ENCODE measurements at places on chromosomes 13 and 19. TPM values are rescaled to one million over a fixed set of nuclear protein-coding genes. Genes with fewer than 3 reads are reported as not detected.

DNA sequence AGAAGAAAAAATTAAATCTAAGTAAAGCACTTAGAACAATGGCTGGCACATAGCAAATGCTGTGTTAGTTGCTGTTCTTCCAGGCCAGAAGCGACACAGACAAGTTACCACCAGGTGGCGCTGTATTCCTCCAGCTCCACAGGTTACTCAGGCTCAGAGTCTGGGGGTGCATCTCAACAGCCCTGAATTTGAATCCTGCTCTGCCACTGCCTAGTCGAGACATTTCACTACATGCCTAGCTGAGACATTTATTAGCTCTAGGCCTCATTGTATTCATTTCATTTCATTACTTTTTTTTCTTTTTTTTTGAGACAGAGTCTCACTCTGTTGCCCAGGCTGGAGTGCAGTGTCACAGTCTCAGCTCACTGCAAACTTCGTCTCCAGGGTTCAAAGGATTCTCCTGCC lies 16.4 kb upstream of the CYP2B6 start:
- peak; percentile 31 for DNase-seq

ANGPTL8 gene
- total RNA-seq, result not detected

UBA52 gene
- 438 TPM for total RNA-seq

GRCh38 chr13:102536695-102537485 lies 59.9 kb upstream of the TPP2 start:
- DNase-seq, result no peak

ZNF525 gene
- total RNA-seq, result 11.4 TPM

- DNase-seq, result no peak
Observed at GRCh38 chr13:66328476-66328875, 901.7 kb downstream of the PCDH9 start.

ZNF527 gene
- total RNA-seq, result 3.8 TPM

- no peak for DNase-seq
Observed at GRCh38 chr13:95087746-95088305, 213.4 kb downstream of the ABCC4 start.

PGLYRP2 gene
- not detected for total RNA-seq

- peak; percentile 97 for DNase-seq
Observed at GRCh38 chr19:23395041-23395721, at the start of gene ZNF91. TSS of gene ZNF91 (minus strand) at chr19:23395471. CDS start at chr19:23395354, 117 bp downstream.

GRCh38 chr19:9586764-9587163 lies 2.5 kb upstream of the ZNF121 start:
- peak; percentile 2 for DNase-seq

DNA sequence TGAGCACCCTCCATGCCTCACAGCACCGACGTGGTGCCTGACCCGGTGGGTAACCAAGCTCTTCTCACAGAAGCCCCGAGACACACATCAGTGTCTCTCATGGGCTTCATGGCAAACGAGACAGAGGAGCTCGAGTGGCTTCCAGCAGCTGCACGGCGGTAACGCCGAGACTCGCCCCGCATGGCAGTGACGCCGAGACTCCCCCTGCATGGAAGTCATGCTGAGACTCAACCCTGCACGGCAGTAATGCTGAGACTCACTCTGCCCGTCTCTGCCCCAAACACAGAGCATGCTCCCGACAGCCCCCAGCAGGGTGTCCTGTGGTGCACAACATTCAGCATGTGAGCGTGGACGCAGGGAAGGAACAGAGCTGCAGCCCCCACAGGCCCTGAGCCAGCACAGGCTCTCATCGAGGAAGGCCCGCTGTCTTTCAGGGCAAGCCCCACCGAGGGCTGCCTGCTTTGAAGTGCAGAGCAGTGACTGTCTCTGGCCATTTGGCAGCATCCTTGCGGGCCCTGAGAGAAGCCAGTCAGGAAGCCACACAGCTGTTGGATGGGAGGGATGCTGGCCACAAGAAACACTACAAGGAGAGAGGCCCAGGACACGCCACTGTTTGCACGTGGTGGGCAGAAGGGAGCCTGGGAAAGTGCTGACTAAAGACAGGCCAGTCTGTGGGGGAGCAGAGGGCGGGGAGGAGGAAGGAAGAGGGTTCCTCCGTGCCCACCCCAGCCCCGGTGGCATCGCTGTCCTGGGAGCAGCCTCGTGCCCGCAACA lies 9.5 kb downstream of the GAS6 start:
- DNase-seq, result no peak

- DNase-seq, result no peak
Observed at GRCh38 chr13:83311886-83312577, 570.2 kb downstream of the SLITRK1 start.

- DNase-seq, result no peak
Observed at GRCh38 chr13:79501538-79502232, 20.7 kb downstream of the NDFIP2 start.

GRCh38 chr19:7394731-7395359 lies 46.1 kb downstream of the ARHGEF18 start:
- peak; percentile 45 for DNase-seq

- no peak for DNase-seq
Observed at GRCh38 chr19:13082192-13083007, 20.3 kb downstream of the LYL1 start.

- DNase-seq, result no peak
Observed at GRCh38 chr19:36997152-36997842, 80.9 kb upstream of the ZNF420 start.

GRCh38 chr13:102191951-102192502 lies 209.8 kb downstream of the FGF14 start:
- no peak for DNase-seq

GRCh38 chr19:18432275-18433014 lies 5.5 kb downstream of the ISYNA1 start:
- no peak for DNase-seq

- DNase-seq, result no peak
Observed at GRCh38 chr19:19276386-19276785, 3.3 kb upstream of the TM6SF2 start.

DNA sequence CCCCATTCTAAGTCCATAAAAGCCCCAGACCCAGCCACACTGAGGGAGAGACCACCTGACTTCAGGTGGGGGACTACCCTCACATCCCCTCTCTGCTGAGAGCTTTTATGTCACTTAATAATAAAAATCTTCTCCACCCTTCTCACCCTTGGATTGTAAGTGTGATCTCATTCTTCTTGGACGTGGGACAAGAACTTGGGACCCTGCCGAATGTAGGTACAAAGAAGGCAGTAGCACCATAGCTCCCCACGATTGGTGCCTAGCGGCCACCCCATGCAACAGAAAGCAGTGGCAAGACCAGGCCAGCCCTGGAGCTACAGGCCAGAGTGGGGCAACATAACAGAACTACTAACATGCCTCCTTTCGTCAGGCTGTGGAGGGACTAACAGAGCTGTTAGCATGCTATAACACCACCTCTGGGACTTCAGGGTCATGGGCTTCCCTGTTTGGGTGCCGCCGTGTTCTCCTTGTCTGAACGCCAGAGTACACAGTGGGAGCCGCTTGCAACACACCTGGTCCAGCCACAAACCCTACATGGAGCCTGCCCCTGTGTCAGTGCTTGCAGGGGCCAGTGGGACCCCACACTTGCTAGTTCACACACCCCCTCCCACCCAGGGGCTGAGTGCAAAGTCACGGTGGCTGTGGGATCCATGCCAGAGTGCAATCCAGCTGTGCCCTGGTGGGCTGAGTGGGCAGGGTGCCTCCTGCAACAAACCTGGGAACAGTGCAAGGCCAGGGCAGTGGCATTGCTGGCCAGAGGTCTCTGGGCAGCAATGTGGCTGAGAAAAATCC lies 5.2 kb upstream of the FBXO17 start:
- no peak for DNase-seq

- no peak for DNase-seq
Observed at GRCh38 chr13:60114499-60115028, 49.2 kb downstream of the DIAPH3 start.

DNA sequence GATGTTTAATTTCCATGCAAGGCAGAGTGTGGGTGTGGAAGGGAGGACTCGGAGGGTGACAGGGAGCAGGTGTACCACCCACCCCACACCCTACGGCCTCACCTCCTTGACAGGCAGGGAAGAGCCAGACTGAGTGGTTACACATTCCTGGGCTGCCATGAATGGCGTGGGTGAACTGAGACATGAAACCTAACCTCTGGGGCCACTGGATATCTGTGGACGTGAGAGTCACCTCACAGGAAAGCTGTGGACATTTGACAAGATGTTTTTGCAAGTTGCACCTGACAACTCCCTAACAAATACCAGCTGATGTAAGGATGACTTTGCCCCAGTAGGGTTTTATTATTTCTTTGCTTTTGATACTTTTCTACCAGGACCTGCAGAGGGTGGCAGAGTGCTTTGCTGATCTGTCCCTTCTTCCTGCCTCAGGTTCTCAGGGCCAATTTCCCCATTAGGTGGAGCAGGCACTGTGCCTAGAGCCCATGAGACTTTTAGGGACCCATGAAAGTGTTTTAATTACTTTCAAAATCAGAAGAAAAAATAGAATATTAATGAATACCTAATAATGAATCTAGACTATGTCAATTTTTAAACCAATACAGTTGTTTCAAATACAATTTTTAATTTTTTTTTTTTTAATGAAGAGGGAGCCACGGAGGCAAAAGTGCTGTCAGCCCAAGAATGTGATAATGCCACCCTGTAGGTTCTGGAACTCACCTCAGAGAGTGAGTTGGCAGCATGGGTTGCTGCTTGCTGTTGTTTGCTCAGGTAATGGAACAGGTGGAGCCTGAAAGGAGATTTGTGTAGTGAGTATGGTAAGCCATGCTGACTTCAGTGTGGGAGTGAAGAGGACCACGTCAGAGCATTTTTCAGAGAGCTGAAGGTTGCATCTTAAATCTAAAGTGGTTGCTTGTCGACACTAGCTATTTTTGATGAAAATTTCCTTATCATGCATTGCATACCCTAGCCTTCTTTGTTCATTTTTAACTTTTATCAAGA lies 58.0 kb upstream of the CYSLTR2 start:
- no peak for DNase-seq

DNA sequence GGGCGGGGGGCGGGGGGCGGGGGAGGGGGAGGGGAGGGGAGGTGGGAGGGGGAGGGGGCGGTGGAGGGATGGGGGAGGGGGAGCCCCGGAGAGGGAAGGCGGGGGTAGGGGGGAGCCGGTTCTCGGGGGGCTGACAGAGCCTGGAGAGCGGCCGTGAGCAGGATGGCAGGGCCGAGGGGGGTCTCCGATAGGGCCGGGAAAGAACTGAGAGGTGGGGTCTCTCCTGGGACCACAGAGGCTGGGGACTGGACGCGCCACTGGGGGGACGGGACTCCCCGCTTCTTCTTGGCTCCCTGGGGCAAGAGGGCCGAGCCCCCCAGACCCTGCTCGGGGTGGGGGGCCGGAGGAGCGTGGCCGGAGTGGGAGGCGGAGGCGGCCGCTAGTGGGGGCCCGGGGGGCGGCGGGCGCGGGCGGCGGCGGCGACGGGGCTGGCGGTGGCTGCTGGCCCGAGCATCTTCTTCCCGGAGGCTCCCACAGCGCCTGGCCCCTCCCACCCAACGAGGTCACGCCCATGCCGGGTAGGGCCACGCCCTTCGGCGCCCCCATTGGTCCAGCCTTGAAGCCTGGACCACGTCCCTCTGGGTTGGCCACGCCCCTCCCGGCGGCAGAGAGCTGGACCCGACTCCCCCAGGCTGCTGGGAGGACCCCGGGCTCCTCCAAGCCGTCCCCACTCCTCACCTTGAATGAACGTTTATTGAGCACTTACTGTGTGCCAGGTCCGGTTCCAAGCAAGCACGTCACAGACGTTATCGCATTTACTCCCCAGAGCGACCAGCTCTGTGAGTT lies at the start of gene NOVA2:
Gene NOVA2, minus strand, starts transcription at position 313 of the 786 bp plus-strand sequence. CDS start 514 bp downstream, outside the sequence.
- DNase-seq, result no peak

GRCh38 chr13:24213932-24214331 lies 53.4 kb downstream of the SPATA13 start:
- no peak for DNase-seq

CDX2 gene
- total RNA-seq, result not detected

CCDC194 gene
- total RNA-seq, result not detected

DNA sequence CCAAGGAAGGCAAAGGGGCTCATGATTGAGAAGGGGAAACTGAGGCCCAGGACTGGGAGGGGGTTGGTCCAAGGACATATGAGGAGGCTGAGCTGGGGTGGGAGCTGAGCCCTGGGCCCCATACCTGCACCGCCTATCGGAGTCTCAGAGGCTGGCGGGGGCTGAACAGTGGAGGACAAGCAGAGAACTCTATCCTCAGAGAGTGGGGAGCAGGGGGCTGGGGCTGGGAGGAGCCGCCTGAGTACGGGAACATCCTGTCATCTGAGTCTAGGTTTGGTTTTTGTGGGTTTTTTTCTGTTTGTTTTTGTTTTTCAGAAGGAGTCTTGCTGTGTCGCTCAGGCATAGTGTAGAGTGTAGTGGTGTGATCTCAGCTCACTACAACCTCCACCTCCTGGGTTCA lies 6.2 kb downstream of the ARRDC2 start:
- no peak for DNase-seq

DNA sequence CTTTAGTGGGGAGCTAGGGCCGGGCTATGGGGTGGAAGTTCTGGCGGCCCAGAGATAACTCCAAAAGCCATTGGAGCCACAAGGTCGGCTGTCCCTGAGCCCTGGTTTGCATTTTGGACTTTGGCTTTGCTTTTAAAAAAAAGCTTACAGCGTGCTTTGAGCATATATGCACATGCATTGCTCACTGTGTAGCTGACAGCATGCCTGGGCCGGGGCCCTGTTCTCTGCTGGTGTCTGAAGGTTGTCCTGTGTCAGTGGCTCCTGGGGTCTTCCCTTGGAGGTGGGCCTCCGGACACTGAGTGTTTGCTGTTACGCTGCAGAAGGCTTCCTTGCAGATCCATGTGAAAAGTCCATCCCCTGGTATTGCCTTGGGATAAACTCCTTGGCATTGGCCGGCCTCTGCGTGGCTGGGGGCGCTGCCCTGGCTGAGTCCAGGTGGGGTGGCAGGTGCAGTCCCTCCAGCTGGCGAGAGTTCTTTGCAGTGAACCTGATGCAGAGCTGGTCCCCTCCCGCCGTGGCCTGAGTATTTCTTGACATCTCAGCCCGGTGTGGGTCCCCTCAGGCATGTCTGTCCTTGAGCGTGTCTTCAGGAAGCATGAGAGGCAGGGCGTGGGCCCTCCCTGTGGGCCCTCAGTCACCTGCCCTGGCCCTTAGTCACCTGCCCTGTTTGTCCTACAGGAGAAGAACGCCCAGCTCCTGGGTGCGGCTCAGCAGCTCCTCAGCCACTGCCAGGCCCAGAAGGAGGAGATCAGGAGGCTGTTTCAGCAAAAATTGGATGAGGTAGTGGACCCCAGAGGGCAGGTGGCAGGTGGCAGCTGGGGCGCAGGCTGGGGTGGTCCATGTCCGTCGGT lies 23.0 kb downstream of the PLEKHJ1 start:
- no peak for DNase-seq

GRCh38 chr13:23922005-23922932 lies 25.0 kb upstream of the C1QTNF9B start:
- no peak for DNase-seq

GRCh38 chr19:29467824-29468401 lies 57.9 kb upstream of the VSTM2B start:
- DNase-seq, result no peak

- DNase-seq, result peak; percentile 67
Observed at GRCh38 chr13:111228262-111229144, 91.9 kb upstream of the TEX29 start.

- DNase-seq, result no peak
Observed at GRCh38 chr13:74597526-74597925, 463.3 kb upstream of the KLF12 start.

GRCh38 chr13:107252428-107252827 lies 684.5 kb upstream of the ARGLU1 start:
- no peak for DNase-seq
